ENCODE measurements at places on chromosomes 7 and 10.

GRCh38 chr7:69126896-69127479 is 471.3 kb upstream of the AUTS2 start:
- DNase-seq: no peak

- DNase-seq: no peak
Observed at GRCh38 chr7:113320419-113320818, 202.1 kb upstream of the SMIM30 start.

GRCh38 chr7:93055543-93056107 is 62.2 kb downstream of the SAMD9 start:
- DNase-seq: peak; percentile 49

GRCh38 chr10:70335246-70335613 is 47.2 kb downstream of the LRRC20 start:
- no peak for DNase-seq

- peak; percentile 11 for DNase-seq
Observed at GRCh38 chr10:95504246-95504691, 56.9 kb downstream of the SORBS1 start.

DNA sequence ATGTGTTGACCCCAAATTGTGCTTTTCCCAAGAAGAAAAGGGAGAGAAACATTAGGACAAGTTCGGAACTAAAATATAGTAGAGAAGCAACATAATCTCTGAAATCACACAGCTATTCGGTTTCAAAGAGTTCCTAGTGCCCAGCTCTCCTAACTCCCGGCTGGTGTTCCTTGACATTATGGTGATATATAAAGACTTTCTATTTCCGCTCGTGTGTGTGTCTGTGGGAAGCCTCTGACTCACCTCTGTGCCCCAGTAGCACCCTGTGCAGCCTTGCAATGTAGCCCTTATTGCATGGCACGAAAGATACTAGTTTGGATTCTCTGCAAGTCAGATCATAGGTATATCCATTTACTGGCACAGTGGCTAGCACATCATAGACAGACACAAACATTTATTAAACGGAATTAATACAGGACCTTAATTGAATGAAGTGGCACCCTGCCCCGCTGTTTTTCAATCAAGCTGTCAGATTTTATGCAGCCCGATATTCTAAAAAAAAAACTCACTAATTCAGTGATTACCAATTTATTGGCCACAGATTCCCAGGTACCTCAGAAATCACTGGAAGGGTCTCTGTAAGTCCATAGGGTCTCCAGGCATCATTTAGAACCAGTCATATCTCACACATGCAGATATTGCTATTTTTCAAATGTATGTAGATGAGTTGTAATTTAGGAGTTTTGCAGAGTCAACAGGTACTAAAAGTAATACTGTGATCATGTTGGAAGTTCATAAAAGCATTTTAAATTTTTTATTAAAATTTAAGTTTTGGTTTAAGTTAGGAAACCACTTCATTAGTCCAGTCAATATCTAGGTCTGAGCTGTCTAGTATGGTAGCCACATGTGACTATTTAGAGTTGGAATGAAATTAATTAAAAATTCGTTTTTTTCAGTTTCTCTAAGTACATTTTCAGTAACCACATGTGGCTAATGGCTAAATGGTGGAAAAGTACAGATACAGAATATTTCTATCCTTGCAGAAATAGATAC is 43.3 kb downstream of the SFTPD start:
- no peak for DNase-seq

DNA sequence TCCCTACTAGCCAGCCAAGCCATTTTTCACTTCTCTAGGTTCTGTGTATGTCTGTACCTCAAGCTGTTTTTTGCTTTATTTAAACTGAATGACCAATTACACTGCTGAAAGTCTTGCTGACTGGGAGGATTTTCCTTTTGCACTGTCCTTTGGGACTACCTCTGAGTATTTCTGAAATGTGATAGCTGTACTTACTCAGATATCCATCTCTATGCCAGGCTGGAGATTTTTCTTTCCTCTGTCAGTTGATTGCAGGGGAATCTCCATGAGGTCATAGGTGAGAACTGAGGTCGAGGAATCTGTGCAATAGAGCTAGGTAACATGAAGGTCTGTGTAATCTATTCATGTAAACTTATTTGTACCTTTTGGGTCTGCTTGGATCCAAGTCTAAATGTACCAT is 38.9 kb upstream of the ANKRD1 start:
- no peak for DNase-seq

DNA sequence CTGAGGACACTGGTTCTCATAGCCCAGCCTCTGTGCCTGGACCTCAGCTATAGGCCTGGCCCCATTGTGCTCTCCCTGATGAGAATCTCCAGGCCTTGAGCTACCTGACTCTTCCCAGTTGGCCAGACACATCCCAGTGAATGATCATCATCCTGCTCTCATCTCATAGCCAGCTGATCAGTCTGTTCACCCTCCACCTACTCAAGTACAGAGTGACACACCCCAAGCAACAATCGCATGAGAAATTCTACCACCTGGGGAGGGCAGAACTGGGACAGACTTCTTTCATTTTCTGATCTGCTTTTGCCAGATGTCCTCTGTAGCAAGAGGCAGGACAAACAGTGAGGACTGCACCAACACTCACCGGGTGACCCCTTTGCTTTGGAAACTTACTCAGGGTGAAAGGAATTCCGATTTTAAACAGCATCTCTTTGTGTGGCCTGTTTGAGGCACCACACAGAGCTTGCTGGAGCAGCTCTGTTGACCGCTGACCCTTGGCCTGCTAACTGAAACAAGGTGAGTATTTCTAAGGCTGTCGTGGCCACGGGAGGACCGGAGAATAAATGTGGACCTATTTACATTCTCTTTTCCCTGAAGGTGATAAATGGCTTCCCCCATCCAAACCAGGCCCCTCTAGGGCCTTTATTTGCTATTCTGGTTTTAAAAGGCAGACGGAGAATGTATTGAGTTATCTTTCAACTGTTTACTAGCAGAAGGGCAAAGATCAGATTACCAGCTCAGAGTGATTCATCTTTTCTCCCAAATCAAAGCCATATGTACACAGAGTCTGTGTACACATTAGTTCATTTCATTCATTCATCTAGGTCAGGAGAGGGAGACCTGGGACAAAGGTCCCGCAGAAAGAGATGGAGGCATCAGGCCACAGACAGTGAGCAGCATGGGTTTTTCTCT is 181.4 kb upstream of the TNS3 start:
- peak; percentile 60 for DNase-seq

- no peak for DNase-seq
Observed at GRCh38 chr10:131908151-131908550, 7.3 kb downstream of the PPP2R2D start.

DNA sequence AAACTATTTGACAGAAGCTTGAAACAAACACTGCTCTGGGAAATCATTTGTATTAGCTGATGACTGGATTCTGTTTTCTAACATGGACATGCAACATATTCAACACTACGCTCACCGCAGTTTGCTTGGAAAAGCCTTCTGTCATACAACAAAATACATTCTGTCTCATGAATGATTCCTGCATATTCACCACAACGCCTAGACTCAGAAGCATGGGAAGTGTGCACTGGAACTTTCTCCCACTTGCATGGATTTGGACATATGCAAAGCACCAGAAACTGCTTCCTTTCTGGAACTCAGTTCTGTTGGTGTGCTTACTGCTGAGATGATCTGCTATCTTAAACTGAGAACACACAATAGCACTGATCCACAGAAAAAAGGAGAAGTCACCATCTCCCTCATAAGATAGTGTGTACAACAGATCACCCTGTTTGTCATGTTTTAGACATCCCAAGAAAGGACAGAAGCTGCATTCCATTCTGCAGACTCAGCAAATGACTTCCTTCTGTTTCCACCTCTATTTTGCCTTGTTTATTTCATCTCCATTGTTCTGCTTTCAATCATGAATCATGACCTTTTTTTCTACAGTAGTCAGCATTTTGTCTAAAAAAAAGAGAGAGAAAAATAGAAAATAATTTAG is 115.8 kb downstream of the HTR7 start:
- no peak for DNase-seq

DNA sequence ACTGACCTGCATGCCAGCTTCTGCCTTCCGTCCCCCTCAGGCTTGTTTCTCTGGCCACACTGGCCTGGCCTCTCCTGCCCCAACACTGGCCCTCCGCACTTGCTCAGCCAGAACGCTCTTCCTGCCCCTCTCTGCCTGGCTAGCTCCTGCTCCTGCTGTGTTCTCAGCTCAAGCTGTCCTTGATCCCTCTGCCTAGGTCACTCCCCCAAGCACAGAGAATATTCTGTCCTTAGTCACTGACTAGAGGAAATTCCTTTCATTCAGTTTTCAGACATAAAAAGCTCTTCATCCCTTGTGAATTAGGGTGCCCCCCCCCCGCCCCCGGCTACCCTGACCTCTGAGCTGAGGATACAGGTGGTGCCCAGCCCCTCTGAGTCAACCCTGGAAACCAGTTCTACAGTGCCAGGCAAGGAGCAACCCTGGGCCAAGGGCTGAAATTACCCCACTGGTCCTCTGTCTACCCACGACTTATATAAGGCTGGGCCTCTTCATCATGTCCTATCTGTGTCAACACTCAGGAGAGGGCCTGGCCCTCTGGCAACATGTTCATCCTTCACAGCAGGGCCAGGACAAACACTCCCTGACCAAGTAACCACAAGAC is 6.6 kb upstream of the SGPL1 start:
- DNase-seq: peak; percentile 21

DNA sequence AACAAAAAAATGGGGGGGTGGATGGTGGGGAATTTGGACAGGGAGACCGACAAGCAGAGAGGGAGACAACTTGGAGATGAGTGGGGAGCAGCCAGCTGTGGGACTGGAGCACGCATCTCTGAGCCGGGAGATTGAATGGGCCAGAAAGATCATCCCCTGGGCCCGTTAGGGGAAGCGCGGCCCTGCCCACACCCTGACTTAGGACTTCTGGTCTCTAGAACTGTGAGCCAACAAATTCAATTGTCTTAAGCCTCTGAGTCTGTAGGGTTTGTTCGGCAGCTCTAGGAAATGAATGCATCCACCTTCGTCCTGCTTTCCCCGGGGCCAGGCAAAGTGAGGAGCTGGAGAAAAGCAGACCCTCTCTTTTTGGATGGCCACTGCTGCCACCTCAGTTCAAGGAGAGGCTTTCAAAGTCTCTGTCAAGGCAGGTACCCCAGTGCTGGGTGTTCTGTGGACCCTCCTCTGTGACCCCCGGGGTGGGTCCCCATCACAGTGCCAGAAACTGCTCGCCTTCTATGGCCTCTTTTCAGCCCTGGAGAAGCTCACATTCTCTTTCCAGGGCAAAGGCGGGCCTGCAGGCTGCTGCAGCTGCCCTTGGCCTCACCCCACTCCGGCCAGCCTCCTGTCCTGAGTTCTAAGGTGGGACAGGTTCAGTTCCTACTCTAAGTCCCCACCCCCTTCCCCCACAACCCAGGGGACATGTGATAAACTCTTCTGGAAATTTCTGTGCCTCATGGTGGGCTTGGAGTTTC is 423.2 kb downstream of the RPS24 start:
- DNase-seq: no peak

GRCh38 chr10:22997096-22997495 is 69.2 kb downstream of the ARMC3 start:
- DNase-seq: no peak

DNA sequence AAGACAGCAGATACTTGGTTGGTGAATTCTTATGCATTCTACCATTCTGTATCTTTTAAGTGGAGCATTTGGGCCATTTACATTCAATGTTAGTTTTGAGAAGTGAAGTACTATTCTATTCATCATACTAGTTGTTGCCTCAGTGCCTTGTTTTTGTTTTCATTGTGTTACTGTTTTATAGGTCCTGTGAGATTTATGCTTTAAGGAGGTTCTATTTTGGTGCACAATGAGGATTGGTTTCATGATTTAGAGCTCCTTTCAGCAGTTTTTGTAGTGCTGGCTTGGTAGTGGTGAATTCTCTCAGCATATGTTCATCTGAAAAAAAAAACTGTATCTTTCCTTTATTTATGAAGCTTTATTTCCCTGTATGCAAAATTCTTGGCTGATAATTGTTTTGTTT is 23.3 kb upstream of the WNT2 start:
- no peak for DNase-seq

DNA sequence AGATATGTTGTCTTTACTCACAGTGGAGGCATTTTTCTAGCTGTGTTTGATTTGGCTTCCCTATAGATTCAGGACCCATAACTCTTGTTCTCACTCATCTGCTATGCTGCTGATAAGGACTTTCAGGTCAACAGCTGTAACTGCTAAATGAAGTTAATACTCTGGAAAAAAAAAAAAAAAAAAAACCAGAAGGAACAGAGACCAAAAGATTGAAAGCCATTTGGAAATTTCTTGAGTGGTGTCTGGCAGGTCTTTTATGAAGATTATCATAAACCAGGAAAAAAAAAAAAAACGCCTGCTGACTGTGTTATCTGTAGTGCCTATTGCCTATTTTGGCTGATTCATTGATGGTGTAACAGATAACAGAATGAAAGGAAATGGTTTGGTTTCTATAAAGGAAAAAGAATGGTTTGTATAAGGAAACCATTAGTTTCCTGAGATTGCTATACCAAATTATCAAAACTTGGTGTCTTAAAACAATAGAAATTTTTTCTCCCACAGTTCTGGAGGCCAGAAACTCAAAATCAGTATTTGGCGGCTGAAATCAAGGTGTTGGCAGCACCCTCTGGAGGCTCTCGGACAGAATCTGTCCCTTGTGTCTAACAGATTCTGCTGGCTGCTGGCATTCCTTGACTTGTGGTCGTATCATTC is 60.5 kb upstream of the BET1 start:
- DNase-seq: no peak

DNA sequence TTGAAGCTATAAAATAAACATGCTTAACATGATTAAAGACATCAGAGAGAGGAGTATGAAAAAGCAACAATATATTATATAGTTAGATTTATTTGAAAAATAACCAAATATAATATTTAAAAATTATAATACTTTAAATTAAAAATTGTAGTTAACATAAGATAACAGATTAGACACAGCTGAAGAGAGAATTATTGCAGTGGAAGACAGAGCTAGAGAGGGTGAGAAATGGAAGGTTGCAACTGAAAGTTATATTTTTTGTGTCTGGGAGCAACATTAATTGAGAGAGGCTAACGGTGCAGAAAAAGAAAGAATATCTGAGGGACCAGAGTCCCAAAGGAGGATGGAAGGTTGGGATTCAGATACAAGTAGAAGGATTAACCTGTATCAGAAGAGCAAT is 548.9 kb upstream of the FZD8 start:
- no peak for DNase-seq

GRCh38 chr7:44385434-44386138 is 60.2 kb upstream of the CAMK2B start:
- DNase-seq: no peak

DNA sequence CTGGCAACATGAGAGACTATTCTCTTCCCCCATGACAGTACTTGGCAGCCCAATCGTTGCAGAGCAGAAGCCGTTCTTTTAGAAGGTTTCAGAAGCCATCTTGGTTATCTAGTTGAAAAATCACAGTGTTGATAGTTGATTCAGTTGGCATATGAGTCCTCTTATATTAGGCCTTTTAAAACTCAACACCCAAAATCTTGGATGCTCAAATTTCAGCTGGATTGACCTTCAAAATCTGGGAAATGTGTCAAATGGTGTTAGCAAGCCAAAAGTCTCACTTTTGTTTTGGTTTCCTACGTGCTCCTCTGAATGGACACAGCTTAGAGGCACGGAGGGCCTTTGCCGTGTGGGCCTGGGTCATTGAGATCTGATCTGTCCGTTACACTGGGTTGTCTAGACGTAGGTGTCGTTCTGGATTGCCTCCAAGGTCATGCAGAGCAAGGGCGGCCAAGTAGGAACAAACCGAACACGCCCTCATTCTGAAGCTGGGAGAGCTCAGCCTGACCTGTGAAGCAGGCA is 59.3 kb upstream of the BMPER start:
- DNase-seq: no peak

Data from RWPE1 (cell line).